ENCODE measurements at places on chromosomes 3 and 15. TPM values are rescaled to one million over a fixed set of nuclear protein-coding genes. Genes with fewer than 3 reads are reported as not detected.

CASR gene
- not detected for total RNA-seq

MAGI1 gene
- 8.0 TPM for total RNA-seq

NR1I2 gene
- total RNA-seq = 1.3 TPM

PHLDB2 gene
- total RNA-seq = 79.5 TPM

PYDC2 gene
- total RNA-seq = not detected

CCDC51 gene
- total RNA-seq = 29.9 TPM

ADAMTSL3 gene
- 0.34 TPM for total RNA-seq

SHF gene
- 1.7 TPM for total RNA-seq

TUSC7 gene
- not detected for total RNA-seq

AZI2 gene
- 25.6 TPM for total RNA-seq

RTP4 gene
- total RNA-seq = 2.0 TPM

GOLGA6B gene
- not detected for total RNA-seq

GREM1 gene
- 35.3 TPM for total RNA-seq

- peak; percentile 9 for DNase-seq
Measured at GRCh38 chr15:38059665-38060064, 125.2 kb downstream of the TMCO5A start.

DNA sequence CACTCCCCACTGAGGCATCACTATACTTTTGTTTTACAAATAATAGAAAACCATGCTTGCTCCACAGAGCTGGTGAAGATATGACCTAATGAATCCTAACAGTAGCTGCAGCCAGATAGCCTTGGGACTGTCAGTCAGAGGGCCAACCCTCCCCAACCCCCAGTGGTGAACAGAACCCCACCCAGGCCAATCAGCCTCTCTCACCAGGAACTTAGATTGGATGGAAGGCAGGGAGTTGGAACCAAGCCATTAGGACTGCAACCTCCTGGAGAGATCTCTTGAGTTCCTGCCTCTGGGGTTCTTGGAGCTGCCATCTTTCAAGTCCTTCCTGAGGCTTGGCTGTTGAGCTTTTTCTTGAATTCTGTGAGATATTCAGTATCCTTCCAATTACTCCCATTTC is 3.0 kb upstream of the MRPS22 start:
- no peak for DNase-seq

GRCh38 chr3:170610321-170610884 is 24.5 kb upstream of the SLC7A14 start:
- DNase-seq = no peak

GRCh38 chr15:100517846-100518245 is 10.9 kb downstream of the CERS3 start:
- no peak for DNase-seq

GRCh38 chr3:139523718-139524117 is 15.8 kb downstream of the RBP1 start:
- no peak for DNase-seq

- no peak for DNase-seq
Measured at GRCh38 chr3:43152649-43153048, 46.8 kb upstream of the POMGNT2 start.

DNA sequence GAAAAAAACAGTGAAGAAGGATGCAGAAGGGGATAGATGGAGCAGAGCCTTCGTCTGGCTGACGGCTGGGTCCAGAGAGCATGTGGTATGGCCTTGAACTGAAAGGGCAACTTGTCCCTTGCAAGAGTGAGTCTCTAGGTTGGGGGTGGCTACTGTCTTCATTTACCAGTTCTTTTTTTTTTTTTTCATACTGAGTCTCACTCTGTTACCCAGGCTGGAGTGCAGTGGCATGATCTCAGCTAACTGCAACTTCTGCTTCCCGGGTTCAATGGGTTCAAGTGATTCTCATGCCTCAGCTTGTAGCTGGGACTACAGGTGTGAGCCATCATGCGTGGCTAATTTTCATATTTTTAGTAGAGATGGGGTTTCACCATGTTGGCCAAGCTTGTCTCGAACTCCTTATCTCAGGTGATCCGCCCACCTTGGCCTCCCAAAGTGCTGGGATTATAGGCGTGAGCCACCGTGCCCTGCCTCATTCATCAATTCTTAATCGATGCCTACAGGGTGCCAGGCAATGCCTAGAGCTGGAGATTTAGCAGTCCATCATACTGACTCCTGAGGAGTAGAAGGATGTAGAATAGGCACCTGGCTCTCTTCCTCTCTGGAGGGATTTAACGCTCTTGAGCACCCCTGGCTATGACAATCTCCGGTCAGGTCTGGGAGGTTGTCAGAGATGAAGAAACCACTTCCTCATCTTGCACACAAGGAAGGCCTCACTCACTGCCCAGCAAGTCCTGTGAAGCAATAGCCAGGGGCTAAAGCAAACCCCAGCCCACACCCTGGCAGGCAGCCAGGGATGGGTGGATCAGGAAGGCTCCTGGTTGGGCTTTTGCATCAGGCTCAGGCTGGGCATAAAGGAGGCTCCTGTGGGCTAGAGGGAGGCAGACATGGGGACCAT is at the start of gene CAMP:
Gene CAMP (plus strand): TSS at position 880 of the 898 bp plus-strand sequence. CDS start 17 bp downstream, at position 897.
- peak; percentile 29 for DNase-seq

DNA sequence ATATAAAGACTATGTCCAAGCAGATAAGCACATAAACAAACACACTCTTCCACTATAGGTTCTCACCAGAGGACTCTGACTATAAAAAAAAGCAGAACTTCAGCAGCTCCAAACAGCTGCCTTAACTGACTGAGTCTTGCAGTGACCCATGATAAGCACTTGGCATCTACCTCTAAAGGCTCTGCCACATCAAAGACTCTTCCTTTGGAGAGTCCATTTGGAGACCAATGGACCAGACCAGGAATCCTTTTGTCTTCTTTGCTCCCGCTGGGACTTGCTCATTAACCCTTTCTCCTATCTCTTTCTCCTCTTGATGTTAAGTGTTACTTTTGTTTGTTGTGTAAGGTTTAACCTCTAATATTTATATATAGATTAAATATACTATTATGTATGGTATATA is 424.1 kb downstream of the RSL24D1 start:
- no peak for DNase-seq

DNA sequence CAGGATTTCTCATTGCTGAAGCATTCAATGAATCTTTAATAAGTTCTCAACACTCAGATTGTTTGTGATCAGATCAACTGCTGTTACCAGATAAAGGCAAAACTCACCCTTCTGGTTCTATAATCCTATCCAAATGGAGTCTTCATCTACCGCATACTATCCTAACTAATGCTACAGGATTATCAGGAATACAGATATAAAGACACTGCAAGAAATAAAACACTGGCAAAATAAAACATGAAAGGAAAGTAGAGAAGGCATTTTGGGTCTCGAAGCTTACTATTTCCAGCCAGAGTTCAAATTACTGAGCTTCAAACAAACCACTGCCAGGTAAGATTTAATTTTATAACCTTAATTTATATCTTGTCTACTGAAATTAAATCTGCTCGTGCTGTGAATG is 524 bp downstream of the CHRM5 start:
- DNase-seq = no peak

DNA sequence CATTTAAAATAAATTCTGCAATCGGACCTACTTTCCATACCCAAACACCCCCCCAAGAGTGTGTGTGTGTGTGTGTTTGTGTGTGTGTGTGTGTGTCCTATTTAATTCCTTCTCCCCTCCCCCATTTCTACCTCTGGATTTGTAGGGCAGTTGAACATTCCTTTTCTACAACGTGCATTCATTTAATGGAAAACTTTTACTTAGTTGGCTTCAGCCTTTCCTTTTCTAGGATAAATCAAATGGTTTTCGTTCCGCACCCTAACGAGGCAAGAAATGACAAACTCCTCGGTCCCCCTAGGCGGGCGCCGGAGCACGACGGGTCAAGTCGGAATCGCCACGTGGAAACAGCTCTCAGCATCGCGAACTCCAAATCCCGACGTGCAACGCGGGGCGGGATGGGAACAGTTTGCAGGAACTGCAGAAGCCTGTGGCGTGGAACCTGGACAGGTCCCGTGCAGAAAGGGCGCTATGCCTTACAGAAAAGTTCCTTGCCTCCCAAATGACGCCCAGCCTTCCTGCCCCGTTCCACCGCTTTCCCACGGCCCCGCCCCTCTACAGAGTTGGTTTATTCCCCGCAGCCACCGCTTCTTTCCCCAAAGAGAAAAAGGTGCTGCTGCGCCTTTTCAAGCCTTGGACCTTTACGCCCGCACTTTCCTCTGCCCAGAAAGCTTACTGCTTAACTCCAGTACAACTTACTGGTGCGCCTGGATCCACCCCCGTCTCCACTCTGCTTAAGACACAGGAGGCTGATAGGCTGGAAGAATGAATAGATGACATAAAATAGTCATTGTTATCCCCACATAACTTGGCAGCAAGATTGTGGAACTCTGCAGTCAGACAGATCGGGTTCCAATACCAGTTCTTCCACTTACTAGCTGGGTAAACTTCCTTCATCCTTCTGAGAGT is 1.1 kb upstream of the EIF2B5 start:
- DNase-seq = peak; percentile 91

- DNase-seq = no peak
Measured at GRCh38 chr3:50100956-50101845, 12.5 kb downstream of the RBM5 start.

All from Daoy (cell line).